ENCODE measurements at places on chromosomes 12 and 14. TPM values are rescaled to one million over a fixed set of nuclear protein-coding genes. Genes with fewer than 3 reads are reported as not detected.

PIWIL1 gene
- not detected for total RNA-seq

GPRC5D gene
- total RNA-seq, result not detected

TPPP2 gene
- total RNA-seq, result not detected

HNF1A gene
- total RNA-seq, result not detected

P2RX2 gene
- 0.32 TPM for total RNA-seq

WDHD1 gene
- 2.6 TPM for total RNA-seq

CLEC2A gene
- not detected for total RNA-seq

DCN gene
- not detected for total RNA-seq

P2RX7 gene
- total RNA-seq, result 7.7 TPM

CLEC1A gene
- total RNA-seq, result 1.0 TPM

CD9 gene
- 19.6 TPM for total RNA-seq

DIO3 gene
- not detected for total RNA-seq

C12orf50 gene
- total RNA-seq, result not detected

CACNA2D4 gene
- total RNA-seq, result 9.5 TPM

CPNE6 gene
- total RNA-seq, result not detected

KRT80 gene
- 0.12 TPM for total RNA-seq

THAP2 gene
- total RNA-seq, result 21.7 TPM

KRT83 gene
- not detected for total RNA-seq

OS9 gene
- 171 TPM for total RNA-seq

KITLG gene
- total RNA-seq, result not detected

Measured in naive thymus-derived CD4-positive, alpha-beta T cell (primary cell).